Thymus (tissue), 14 donors: ENCODE measurements at places on chromosomes 1 and 21.

DNA sequence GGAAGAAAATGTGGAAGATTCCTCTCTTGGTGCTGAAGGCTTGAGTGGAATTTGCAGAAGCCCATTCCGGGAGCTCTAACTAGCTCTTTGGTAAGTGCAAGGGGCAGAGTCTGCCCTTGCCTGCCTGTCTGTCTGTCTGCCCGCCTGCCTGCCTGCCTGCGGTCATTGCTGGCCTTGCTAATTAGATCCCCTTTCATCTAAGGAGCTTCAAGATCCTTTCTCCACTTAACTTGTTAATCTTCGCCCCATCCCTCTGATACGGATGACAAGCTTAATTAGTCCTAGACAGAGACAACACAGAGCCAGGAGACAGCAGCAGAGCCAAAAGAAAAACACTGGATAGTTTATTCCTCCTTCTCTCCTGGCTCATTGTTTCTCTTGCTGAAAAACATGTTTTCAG lies 80.2 kb upstream of the GADD45A start:
- no peak for DNase-seq
- H3K27me3 ChIP-seq, result no peaks in the 10 kb centered on the region
- H3K27ac ChIP-seq, result no peak overlapping the region
- no peaks in the 10 kb centered on the region for H3K36me3 ChIP-seq
- H3K4me3 ChIP-seq, result no peak overlapping the region

- H3K4me1 ChIP-seq, result peaks cover 11% of the 10 kb centered on the region
- H3K27ac ChIP-seq, result no peak overlapping the region
- H3K36me3 ChIP-seq, result no peaks in the 10 kb centered on the region
These were observed 9.5 kb downstream of the SIM2 start for GRCh38 chr21:36708286-36709029.

- no peaks in the 10 kb centered on the region for H3K4me1 ChIP-seq
- no peak for DNase-seq
- H3K36me3 ChIP-seq, result no peaks in the 10 kb centered on the region
- peak overlapping the region; percentile 68 for H3K27ac ChIP-seq
These were observed 140.9 kb downstream of the TGFBR3 start for GRCh38 chr1:91744953-91745639.

- H3K27me3 ChIP-seq, result no peaks in the 10 kb centered on the region
- H3K4me3 ChIP-seq, result no peak overlapping the region
- DNase-seq, result no peak
- no peak overlapping the region for H3K27ac ChIP-seq
These were observed 147.7 kb downstream of the SYT2 start for GRCh38 chr1:202562444-202563060.

GRCh38 chr1:32900956-32901822 lies at the start of gene TMEM54:
TMEM54 (minus strand) TSS chr1:32901389; CDS start chr1:32901238, 151 bp downstream.
- H3K4me3 ChIP-seq, result peak within 1 kb of the TSS; percentile 5
- DNase-seq, result no peak
- H3K27me3 ChIP-seq, result peaks cover 35% of the 10 kb centered on the region
- no peak within 1 kb of the TSS for H3K27ac ChIP-seq
- H3K4me1 ChIP-seq, result no peaks in the 10 kb centered on the region
